ENCODE measurements at places on chromosomes 5 and 9.

GRCh38 chr5:87263498-87263897 lies 4.2 kb upstream of the RASA1 start:
- H3K36me3 ChIP-seq: no peaks in the 10 kb centered on the region
- DNase-seq: no peak
- H3K4me3 ChIP-seq: no peak overlapping the region
- H3K27ac ChIP-seq: no peak overlapping the region
- no peaks in the 10 kb centered on the region for H3K27me3 ChIP-seq
- H3K4me1 ChIP-seq: no peaks in the 10 kb centered on the region

DNA sequence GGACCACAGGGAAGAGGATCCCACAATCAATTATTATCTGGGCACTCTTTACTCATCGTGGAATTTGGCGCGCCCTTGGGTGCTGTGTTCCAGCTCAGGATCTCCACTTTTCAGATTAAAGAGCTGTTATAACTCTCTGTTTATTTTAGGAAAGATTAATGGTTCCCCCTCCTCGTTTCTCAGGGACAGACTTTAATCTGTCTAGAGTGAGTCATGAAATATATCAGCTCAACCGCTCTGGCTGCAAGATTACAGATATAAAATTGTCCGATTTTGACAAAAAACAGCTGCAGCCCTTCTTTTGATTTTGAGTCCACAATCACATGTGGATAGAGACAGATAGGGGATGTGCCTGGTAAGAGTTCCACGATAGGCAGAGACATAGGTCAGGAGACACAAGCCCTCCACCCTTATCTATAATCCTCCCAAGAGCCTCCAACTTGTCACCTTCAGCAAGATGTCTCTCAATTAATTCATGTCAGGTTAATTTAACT lies 77.6 kb upstream of the ANKRD55 start:
- H3K27me3 ChIP-seq: no peaks in the 10 kb centered on the region
- H3K36me3 ChIP-seq: no peaks in the 10 kb centered on the region
- no peaks in the 10 kb centered on the region for H3K4me1 ChIP-seq
- DNase-seq: no peak

DNA sequence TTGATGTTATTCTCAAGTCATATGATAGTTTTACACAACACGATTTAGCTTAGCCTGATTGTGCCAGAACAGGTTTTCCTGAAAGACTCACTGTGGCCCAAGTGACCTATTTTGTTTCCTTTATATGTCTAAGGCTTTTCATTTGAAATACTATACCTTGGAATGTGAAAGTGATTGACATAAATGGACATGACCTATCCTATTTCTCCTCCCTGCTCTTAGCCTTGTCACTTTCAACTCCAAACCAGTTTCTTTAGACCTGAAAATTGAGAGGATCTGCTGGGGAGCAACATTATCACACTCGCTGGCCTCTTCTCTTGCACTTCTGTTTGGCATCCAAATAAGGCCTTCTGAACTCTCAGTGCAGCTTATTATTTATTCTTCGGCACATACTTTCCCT lies 496.8 kb downstream of the MAT2B start:
- no peaks in the 10 kb centered on the region for H3K27me3 ChIP-seq
- no peak overlapping the region for H3K4me3 ChIP-seq
- H3K27ac ChIP-seq: no peak overlapping the region
- H3K36me3 ChIP-seq: no peaks in the 10 kb centered on the region
- no peak for DNase-seq

DNA sequence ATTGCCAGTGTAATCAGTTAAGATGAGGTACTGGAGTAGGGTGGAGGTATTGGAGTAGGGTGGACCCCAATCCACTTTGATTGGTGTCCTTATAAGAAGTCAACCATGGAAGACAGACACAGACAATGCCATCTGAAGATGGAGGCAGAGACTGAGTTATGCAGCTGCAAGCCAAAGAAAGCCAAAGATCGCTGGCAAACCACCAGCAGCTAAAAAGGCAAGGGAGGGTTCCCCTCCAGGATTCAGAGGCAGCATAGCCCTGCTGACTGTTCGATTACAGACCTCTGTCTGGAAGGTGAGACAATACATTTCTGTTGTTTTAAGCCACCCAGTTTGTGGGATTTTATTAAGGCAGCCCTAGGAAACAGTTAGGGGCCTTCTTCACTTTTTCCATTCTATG lies 30.5 kb upstream of the CKMT2 start:
- H3K27ac ChIP-seq: no peak overlapping the region
- H3K4me3 ChIP-seq: no peak overlapping the region
- no peaks in the 10 kb centered on the region for H3K4me1 ChIP-seq
- no peak for DNase-seq
- no peaks in the 10 kb centered on the region for H3K36me3 ChIP-seq
- H3K27me3 ChIP-seq: no peaks in the 10 kb centered on the region

DNA sequence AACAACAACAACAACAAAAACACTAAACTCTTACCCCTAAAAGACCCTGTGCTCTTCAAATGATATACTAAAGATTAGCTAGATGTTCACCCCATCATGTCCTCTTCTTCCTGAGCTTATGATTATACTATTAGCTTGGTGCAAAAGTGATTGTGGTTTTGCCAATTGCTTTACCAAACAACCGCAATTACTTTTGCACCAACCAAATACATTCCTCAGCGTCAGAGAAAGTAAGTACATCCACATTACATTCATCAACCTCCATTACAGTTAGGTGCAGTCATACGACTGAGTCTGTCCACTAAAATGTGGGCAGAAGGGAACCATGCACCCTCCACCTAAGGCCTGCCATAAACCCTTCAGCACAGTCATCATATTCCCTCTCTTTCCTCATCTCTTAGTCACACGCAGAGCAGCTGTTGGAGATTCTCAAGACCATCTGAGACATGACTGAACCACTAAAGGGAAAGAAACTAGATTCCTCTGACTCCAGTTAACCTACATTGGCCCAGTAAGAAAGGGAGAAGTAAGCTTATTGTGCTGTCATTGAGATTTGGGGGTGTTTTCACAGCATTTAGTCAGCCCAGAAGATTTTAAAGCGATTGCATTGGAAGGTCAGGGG lies 181.6 kb upstream of the TLE4 start:
- DNase-seq: no peak
- H3K27me3 ChIP-seq: no peaks in the 10 kb centered on the region
- no peaks in the 10 kb centered on the region for H3K36me3 ChIP-seq
- H3K4me1 ChIP-seq: no peaks in the 10 kb centered on the region
- H3K27ac ChIP-seq: no peak overlapping the region

- no peak for DNase-seq
- H3K36me3 ChIP-seq: no peaks in the 10 kb centered on the region
- H3K27ac ChIP-seq: no peak overlapping the region
- no peaks in the 10 kb centered on the region for H3K27me3 ChIP-seq
Measured at GRCh38 chr9:38727497-38728001, 7.6 kb upstream of the FAM240B start.

DNA sequence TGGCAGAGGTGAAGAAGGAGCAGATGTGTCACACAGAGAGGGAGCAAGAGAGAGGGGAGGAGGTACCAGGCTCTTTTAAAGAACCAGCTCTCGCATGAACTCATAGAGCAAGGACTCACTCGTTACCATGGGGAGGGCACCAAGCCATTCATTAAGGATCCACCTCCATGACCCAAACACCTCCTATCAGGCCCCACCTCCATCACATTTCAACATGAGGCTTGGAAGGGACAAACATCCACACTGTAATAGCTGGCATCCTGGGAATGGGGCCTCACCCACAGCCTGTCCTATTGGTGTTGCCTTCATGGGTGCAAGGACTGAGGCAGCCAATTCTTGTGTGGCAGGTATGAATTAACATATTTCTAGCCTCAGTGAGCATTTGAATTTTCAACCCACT lies 11.6 kb upstream of the TNFAIP8 start:
- no peaks in the 10 kb centered on the region for H3K36me3 ChIP-seq
- no peaks in the 10 kb centered on the region for H3K27me3 ChIP-seq
- H3K4me1 ChIP-seq: peaks cover 38% of the 10 kb centered on the region
- H3K4me3 ChIP-seq: no peak overlapping the region

GRCh38 chr5:91556-92263 lies at the start of gene PLEKHG4B:
Gene PLEKHG4B, plus strand, starts transcription at chr5:92168. Its CDS starts 64 bp downstream, at chr5:92232.
- H3K4me3 ChIP-seq: peak within 1 kb of the TSS; percentile 49
- no peak for DNase-seq
- H3K36me3 ChIP-seq: no peaks in the 10 kb centered on the region
- no peak within 1 kb of the TSS for H3K27ac ChIP-seq

GRCh38 chr9:89661956-89662717 lies 57.3 kb downstream of the GADD45G start:
- H3K36me3 ChIP-seq: no peaks in the 10 kb centered on the region
- peak; percentile 98 for DNase-seq
- H3K4me3 ChIP-seq: peak overlapping the region; percentile 31

DNA sequence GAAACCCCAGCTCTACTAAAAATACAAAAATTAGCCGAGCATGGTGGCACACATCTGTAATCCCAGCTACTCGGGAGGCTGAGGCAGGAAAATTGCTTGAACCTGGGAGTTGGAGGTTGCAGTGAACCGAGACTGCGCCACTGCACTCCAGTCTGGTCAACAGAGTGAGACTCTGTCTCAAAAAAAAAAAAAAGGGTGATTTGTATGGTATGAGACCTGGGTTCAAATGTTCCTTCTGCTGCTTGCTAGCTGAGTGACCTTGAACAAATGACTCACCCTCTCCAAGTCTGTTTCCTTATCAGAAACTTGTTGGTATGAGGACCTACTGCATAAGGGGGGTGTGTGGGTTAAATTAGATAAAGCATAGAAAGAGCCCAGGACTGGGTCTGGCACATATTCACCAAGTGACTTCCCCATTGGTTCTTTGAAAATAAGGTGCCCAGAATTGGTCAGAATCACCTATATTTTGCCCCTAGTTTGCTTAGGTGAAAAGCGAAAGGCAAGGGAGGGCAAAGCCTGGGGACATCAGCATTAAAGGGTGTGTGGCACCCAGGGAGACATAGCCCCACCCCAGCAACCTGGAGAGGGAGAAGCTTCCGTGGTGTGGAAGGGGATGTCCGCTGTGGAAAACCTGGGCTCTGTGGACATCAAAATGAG lies 9.9 kb downstream of the SLC25A25 start:
- H3K36me3 ChIP-seq: no peaks in the 10 kb centered on the region
- H3K27ac ChIP-seq: peak overlapping the region; percentile 45
- peaks cover 50% of the 10 kb centered on the region for H3K4me1 ChIP-seq
- no peak for DNase-seq

DNA sequence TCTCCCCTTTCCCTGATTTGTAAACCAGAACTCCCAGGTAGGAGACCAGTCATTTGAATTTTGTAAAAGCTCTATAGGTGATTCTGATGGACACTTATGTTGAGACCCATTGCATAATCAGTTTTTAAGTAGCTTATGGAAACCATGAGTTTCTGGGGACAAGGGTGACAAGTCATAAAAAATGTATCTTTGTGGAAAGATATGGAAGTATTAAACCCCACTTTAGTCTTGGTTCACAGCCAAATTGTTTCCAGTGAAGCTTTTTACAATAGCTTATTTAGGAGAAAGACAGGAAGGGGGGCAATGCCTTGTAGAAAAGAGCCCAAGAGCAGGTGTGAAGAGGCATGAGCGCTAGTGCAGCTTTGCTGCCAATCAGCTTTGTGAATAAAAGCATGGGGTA lies 453 bp upstream of the CCL28 start:
- no peak overlapping the region for H3K27ac ChIP-seq
- no peak overlapping the region for H3K4me3 ChIP-seq
- H3K36me3 ChIP-seq: no peaks in the 10 kb centered on the region

GRCh38 chr5:171311322-171312077 lies 2.5 kb downstream of the TLX3 start:
- H3K27ac ChIP-seq: no peak overlapping the region
- H3K4me3 ChIP-seq: no peak overlapping the region

GRCh38 chr5:168770036-168770498 lies 190.9 kb upstream of the PANK3 start:
- no peaks in the 10 kb centered on the region for H3K36me3 ChIP-seq
- H3K4me1 ChIP-seq: no peaks in the 10 kb centered on the region
- H3K27ac ChIP-seq: no peak overlapping the region
- H3K27me3 ChIP-seq: no peaks in the 10 kb centered on the region

DNA sequence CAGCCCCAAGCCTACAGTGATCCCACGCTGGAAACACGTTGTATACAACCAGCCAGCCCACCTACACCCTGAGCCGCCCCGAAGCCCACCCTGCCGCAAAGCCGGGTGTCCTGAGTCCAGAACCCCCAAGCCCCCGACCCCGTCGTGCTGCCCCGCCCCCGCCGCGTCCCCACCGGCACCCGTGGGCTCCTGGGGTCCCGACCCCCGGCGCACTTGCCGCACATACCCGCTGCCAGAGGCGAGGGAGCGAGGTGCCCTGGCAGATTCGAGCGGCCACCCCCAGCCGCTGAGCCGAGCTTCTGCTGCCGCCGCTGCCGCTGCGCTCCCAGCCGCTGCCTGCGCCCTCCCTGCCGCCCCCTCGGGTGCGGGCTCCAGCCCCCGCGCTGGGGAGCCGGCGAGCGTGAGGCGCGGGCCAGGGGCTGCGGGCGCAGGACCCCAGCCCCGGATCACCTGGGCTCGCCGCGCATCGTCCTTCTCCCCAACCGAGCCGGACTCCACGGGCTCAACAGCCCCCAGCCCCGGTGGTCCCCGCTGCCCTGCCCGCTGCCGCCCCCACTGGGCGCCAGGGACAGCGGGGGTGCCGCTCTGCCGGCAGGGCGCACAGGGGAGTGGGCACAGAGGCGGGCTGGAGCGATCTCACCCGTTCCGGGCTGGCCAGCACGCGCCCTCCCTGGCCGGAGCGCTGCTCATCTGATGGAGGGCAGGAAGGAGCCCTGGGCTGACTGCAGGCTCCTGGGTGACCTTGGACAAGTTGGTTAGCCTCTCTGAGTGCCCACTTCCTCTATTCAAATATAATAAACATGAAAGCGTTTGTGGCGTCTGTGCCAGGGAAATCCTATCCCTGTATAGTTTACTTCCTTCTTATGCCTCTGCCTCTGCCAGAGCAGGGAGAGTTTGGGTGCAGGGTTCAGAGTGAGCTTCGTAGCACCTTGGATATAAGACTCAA lies at the start of gene HTR4:
HTR4 (minus strand) TSS at position 692 of the 946 bp plus-strand sequence. CDS start 17,513 bp downstream, outside the sequence.
- H3K36me3 ChIP-seq: no peaks in the 10 kb centered on the region
- peaks cover 9% of the 10 kb centered on the region for H3K4me1 ChIP-seq
- no peak within 1 kb of the TSS for H3K27ac ChIP-seq
- DNase-seq: peak; percentile 73
- peak within 1 kb of the TSS; percentile 30 for H3K4me3 ChIP-seq

- H3K4me3 ChIP-seq: no peak overlapping the region
- H3K27me3 ChIP-seq: no peaks in the 10 kb centered on the region
- no peaks in the 10 kb centered on the region for H3K36me3 ChIP-seq
- no peak for DNase-seq
Measured at GRCh38 chr5:15786884-15787283, 286.9 kb downstream of the FBXL7 start.

- H3K4me3 ChIP-seq: no peak overlapping the region
- H3K4me1 ChIP-seq: no peaks in the 10 kb centered on the region
- no peak for DNase-seq
- no peaks in the 10 kb centered on the region for H3K27me3 ChIP-seq
Measured at GRCh38 chr9:137798901-137799629, 78.5 kb upstream of the CACNA1B start.

GRCh38 chr5:39424736-39425637 lies at the start of gene DAB2:
Gene DAB2, minus strand, starts transcription at chr5:39424980. Its CDS starts 30,660 bp downstream, at chr5:39394320.
- no peaks in the 10 kb centered on the region for H3K36me3 ChIP-seq
- peak within 1 kb of the TSS; percentile 30 for H3K4me3 ChIP-seq
- H3K4me1 ChIP-seq: peaks cover 41% of the 10 kb centered on the region
- DNase-seq: peak; percentile 94
- H3K27ac ChIP-seq: peak within 1 kb of the TSS; percentile 90

GRCh38 chr5:135944967-135945560 lies 9.7 kb downstream of the LECT2 start:
- H3K27ac ChIP-seq: no peak overlapping the region
- no peaks in the 10 kb centered on the region for H3K36me3 ChIP-seq
- no peak overlapping the region for H3K4me3 ChIP-seq

All from upper lobe of left lung (tissue), 6 donors.